ENCODE measurements at places on chromosomes 1 and 21. TPM values are rescaled to one million over a fixed set of nuclear protein-coding genes. Genes with fewer than 3 reads are reported as not detected.
A peak's percentile ranks its signal among the peaks of the same experiment; 100 is the strongest.

GRCh38 chr1:20551945-20552727 lies at the start of gene FAM43B:
Gene FAM43B (plus strand): TSS chr1:20552573. CDS start chr1:20552974, 401 bp downstream.
- H3K27ac ChIP-seq = no peak within 1 kb of the TSS
- peak; percentile 88 for DNase-seq
- peaks cover 75% of the 10 kb centered on the region for H3K27me3 ChIP-seq
- H3K4me3 ChIP-seq = peak within 1 kb of the TSS; percentile 25
- no peaks in the 10 kb centered on the region for H3K36me3 ChIP-seq

GRCh38 chr1:197912739-197913494 lies 4.3 kb upstream of the LHX9 start:
- H3K4me1 ChIP-seq = peaks cover 30% of the 10 kb centered on the region
- peaks cover 87% of the 10 kb centered on the region for H3K27me3 ChIP-seq
- no peak overlapping the region for H3K27ac ChIP-seq

GRCh38 chr1:160066829-160067745 lies 2.9 kb downstream of the KCNJ10 start:
- H3K27me3 ChIP-seq = peaks cover 78% of the 10 kb centered on the region
- H3K4me3 ChIP-seq = no peak overlapping the region
- H3K4me1 ChIP-seq = no peaks in the 10 kb centered on the region

DNA sequence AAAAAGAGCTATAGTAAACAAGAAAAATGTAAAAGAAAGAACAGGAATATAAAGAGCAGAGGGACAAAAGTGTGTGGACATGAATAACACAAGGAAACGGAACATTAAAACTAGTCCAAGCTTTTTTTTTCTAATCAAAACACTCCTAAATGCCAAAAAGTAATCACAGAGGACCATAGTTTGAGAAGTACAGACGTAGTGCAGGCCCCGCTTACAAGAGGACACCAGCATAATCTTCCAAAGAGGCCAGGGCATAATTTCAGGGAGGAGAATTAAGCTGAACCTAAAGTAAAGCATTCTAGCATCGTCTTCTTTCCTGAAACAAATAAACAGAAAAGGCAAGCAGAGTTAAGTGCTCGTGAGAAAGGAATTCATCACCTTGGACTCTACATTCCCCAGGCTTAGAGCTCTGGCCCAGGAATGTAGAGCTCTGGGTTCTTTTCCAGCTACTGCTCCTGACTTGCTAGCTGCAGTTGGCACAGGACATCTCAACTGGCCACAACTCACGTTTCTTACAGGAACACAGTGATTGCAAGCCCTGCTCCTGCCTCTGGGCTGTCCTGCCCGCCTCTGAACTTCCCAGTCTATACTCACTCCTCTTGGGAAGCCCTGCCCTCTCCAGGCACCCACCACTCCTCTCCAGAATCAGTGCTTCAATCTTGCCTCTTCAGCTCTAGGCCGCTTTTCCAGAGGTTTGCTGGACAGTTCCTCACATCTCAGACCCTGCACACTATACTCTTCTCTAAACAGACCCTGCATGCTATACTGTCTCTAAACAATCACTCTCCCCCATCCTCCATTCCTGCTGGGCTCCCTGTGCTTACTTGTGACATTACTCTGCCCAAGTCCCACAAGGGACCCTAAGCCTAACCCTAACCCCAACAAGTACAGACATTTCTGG lies 9.8 kb downstream of the RGS8 start:
- H3K4me1 ChIP-seq = no peaks in the 10 kb centered on the region
- DNase-seq = no peak
- no peak overlapping the region for H3K4me3 ChIP-seq
- peaks cover 8% of the 10 kb centered on the region for H3K27me3 ChIP-seq
- H3K36me3 ChIP-seq = no peaks in the 10 kb centered on the region

DNA sequence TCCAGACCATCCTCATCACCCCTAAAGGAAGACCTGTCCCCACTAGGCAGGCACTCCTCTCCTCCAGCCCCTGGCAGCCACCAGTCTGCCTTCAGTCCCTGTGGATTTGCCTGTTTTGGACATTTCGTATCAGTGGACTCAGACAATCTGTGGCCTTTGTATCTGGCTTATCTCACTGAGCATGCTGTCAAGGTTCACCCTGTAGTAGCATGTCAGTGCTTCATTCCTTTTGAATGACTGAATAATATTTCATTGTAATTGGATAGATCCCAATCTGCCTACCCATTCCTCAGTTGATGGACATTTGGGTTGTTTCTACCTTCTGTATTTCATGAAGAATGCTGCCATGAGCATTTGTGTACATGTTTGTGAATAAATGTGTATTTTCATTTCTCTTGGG lies 32.9 kb upstream of the RNF187 start:
- no peak overlapping the region for H3K4me3 ChIP-seq
- H3K4me1 ChIP-seq = peaks cover 4% of the 10 kb centered on the region
- no peak for DNase-seq
- no peaks in the 10 kb centered on the region for H3K27me3 ChIP-seq
- no peak overlapping the region for H3K27ac ChIP-seq

GRCh38 chr1:29344336-29344735 lies 108.0 kb downstream of the PTPRU start:
- H3K4me3 ChIP-seq = no peak overlapping the region
- peak; percentile 18 for DNase-seq
- H3K4me1 ChIP-seq = no peaks in the 10 kb centered on the region

- DNase-seq = no peak
- H3K4me3 ChIP-seq = no peak overlapping the region
- H3K36me3 ChIP-seq = no peaks in the 10 kb centered on the region
- no peaks in the 10 kb centered on the region for H3K27me3 ChIP-seq
- no peaks in the 10 kb centered on the region for H3K4me1 ChIP-seq
These were observed 15.9 kb downstream of the RWDD3 start for GRCh38 chr1:95249916-95250315.

- no peaks in the 10 kb centered on the region for H3K27me3 ChIP-seq
- H3K4me3 ChIP-seq = no peak overlapping the region
- H3K27ac ChIP-seq = no peak overlapping the region
- H3K4me1 ChIP-seq = no peaks in the 10 kb centered on the region
These were observed 91.5 kb downstream of the ST6GALNAC5 start for GRCh38 chr1:76958828-76959227.

DNA sequence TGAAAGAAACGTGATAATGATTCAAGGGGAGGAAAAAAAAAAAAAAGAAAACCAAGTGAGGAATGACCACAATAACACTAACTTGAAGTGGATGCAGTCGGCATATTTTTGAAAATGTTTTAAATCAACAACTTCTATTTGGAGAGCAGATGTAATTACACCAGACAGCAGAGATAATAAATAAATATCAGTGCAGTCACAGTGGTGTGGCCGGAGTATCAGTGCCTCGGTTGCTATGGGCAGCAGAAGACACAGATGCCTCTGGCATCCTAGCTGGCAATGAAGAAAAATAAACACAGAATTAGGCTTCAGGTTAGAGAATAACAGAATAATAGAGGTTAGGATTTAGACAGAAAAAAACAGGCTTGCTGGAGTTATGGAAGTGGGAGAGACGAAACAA lies 888.3 kb downstream of the LTN1 start:
- no peaks in the 10 kb centered on the region for H3K4me1 ChIP-seq
- H3K4me3 ChIP-seq = no peak overlapping the region
- no peaks in the 10 kb centered on the region for H3K36me3 ChIP-seq
- no peak for DNase-seq
- H3K27ac ChIP-seq = no peak overlapping the region

GRCh38 chr1:156525071-156525501 lies 24.5 kb upstream of the MEF2D start:
- DNase-seq = no peak
- no peaks in the 10 kb centered on the region for H3K27me3 ChIP-seq
- no peak overlapping the region for H3K4me3 ChIP-seq
- peaks cover 32% of the 10 kb centered on the region for H3K36me3 ChIP-seq
- H3K27ac ChIP-seq = no peak overlapping the region

The TFF2 gene
- total RNA-seq = not detected

The CD101 gene
- under 0.01 TPM for total RNA-seq

The RPS8 gene
- 1,174 TPM for total RNA-seq
